Activated CD8-positive, alpha-beta T cell treated with anti-CD3 and anti-CD28 coated beads for 36 hours (primary cell): ENCODE measurements at places on chromosomes 12 and 14. TPM values are rescaled to one million over a fixed set of nuclear protein-coding genes. Genes with fewer than 3 reads are reported as not detected.

OR6C2 gene
- not detected for total RNA-seq

ARHGEF25 gene
- 1.2 TPM for total RNA-seq

OTUB2 gene
- 0.29 TPM for total RNA-seq

ENDOU gene
- not detected for total RNA-seq

HOXC9 gene
- not detected for total RNA-seq

TSPAN11 gene
- total RNA-seq, result not detected

ACSM4 gene
- total RNA-seq, result not detected

PKP2 gene
- 0.23 TPM for total RNA-seq

ASPG gene
- total RNA-seq, result not detected

GPRC5D gene
- not detected for total RNA-seq

CRIP2 gene
- 0.45 TPM for total RNA-seq

FOXJ2 gene
- total RNA-seq, result 12.8 TPM

PPTC7 gene
- total RNA-seq, result 43.1 TPM

LRRK2 gene
- 0.76 TPM for total RNA-seq

SOAT2 gene
- total RNA-seq, result 6.7 TPM

CLEC6A gene
- not detected for total RNA-seq

TGM1 gene
- 3.1 TPM for total RNA-seq

TAOK3 gene
- total RNA-seq, result 47.1 TPM

CMTM5 gene
- not detected for total RNA-seq

ABCB9 gene
- 4.9 TPM for total RNA-seq

BDKRB2 gene
- not detected for total RNA-seq

CLEC1B gene
- not detected for total RNA-seq

CDC42BPB gene
- 0.72 TPM for total RNA-seq

SLCO1C1 gene
- total RNA-seq, result not detected

GYS2 gene
- total RNA-seq, result not detected

NFKBIA gene
- 227 TPM for total RNA-seq

AMN gene
- total RNA-seq, result 1.4 TPM

PPP4R3A gene
- 106 TPM for total RNA-seq

NAA25 gene
- total RNA-seq, result 46.0 TPM

LRRC10 gene
- total RNA-seq, result not detected

FAM186B gene
- not detected for total RNA-seq

LMBR1L gene
- total RNA-seq, result 43.5 TPM

CATSPERB gene
- 0.60 TPM for total RNA-seq

PRPF40B gene
- total RNA-seq, result 4.9 TPM

LPAR5 gene
- 8.1 TPM for total RNA-seq

CCDC184 gene
- total RNA-seq, result 0.34 TPM

ACOT4 gene
- total RNA-seq, result 1.8 TPM

IL23A gene
- 41.5 TPM for total RNA-seq

TMEM63C gene
- 3.6 TPM for total RNA-seq

ALKBH2 gene
- total RNA-seq, result 37.8 TPM

ANKRD33 gene
- not detected for total RNA-seq

DAO gene
- not detected for total RNA-seq

SMIM41 gene
- total RNA-seq, result not detected

BBOF1 gene
- 1.2 TPM for total RNA-seq

CLMN gene
- total RNA-seq, result 0.31 TPM

KCNJ8 gene
- total RNA-seq, result not detected

PLEK2 gene
- total RNA-seq, result 1.0 TPM

METTL3 gene
- total RNA-seq, result 70.8 TPM

FBXO21 gene
- total RNA-seq, result 26.0 TPM

LMNTD1 gene
- not detected for total RNA-seq

RAB3IP gene
- 37.2 TPM for total RNA-seq

KRT8 gene
- 0.40 TPM for total RNA-seq

NELL2 gene
- total RNA-seq, result 99.7 TPM

HCAR2 gene
- not detected for total RNA-seq

CD163 gene
- total RNA-seq, result not detected

FGF23 gene
- total RNA-seq, result not detected

BHLHE41 gene
- total RNA-seq, result not detected

OAS2 gene
- total RNA-seq, result 104 TPM
